ENCODE measurements at places on chromosomes 16 and 17. TPM values are rescaled to one million over a fixed set of nuclear protein-coding genes. Genes with fewer than 3 reads are reported as not detected.

ABI3 gene
- total RNA-seq: not detected

BIRC5 gene
- 103 TPM for total RNA-seq

ZNF267 gene
- 10.8 TPM for total RNA-seq

CCDC154 gene
- 0.34 TPM for total RNA-seq

TEKT3 gene
- not detected for total RNA-seq

RAPGEFL1 gene
- 3.1 TPM for total RNA-seq
